ENCODE measurements at places on chromosomes 13 and 19. TPM values are rescaled to one million over a fixed set of nuclear protein-coding genes. Genes with fewer than 3 reads are reported as not detected.

Gene PRODH2
- total RNA-seq: not detected

- no peak for DNase-seq
- no peak overlapping the region for H3K4me3 ChIP-seq
- no peaks in the 10 kb centered on the region for H3K27me3 ChIP-seq
- H3K4me1 ChIP-seq: no peaks in the 10 kb centered on the region
- peaks cover 51% of the 10 kb centered on the region for H3K36me3 ChIP-seq
Measured at GRCh38 chr13:98866882-98867281, 111.0 kb downstream of the DOCK9 start.

Gene EID2B
- 4.6 TPM for total RNA-seq

Gene HCN2
- 0.96 TPM for total RNA-seq

DNA sequence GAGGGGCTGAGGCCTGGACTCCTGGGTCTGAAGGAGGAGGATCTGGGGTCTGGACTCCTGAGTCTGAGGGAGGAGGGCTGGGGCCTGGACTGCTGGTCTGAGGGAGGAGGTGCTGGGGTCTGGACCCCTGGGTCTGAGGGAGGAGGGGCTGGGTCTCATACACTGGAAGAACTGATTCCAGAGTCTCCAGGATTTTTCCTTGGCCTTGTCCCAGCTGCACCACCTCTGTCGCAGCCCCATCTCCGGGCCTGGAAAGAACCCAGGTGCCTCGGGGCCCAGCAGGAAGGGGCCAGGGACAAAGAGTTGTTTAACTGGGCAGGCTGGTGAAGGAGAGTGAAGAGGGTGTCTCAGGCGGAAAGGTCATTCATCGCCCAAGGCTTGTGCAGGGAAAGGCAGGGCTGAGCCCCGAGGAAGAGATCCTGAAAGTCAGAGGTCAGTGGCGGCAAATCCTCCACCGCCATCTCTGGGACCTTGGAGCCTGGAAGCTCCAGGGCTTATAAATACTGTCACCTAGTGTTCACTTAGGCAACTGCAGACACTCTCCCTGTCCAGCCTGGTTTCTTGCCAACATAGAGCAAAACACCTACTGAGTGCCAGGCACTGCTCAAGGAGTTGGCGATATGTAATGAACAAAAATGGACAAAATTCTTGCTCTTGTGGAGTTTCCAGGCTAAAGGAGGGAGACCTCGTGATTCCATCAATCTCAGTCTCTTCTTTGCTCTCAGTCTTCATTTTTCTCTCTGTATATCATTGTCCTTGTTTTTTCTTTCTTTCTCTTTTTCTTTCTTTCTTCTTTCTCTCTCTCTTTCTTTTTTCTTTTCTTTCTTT, 4.4 kb upstream of the KCNN4 start:
- H3K36me3 ChIP-seq: no peaks in the 10 kb centered on the region
- H3K27me3 ChIP-seq: no peaks in the 10 kb centered on the region
- peak overlapping the region; percentile 49 for H3K27ac ChIP-seq
- peak; percentile 85 for DNase-seq

Gene GYS1
- 34.5 TPM for total RNA-seq

Gene SIX5
- 3.3 TPM for total RNA-seq

Gene ZNF571
- total RNA-seq: 19.6 TPM

Gene PRSS57
- 1.5 TPM for total RNA-seq

GRCh38 chr19:10984166-10984735, 23.4 kb downstream of the SMARCA4 start:
- no peak overlapping the region for H3K4me3 ChIP-seq
- H3K36me3 ChIP-seq: peaks cover 32% of the 10 kb centered on the region
- no peaks in the 10 kb centered on the region for H3K27me3 ChIP-seq
- peaks cover 6% of the 10 kb centered on the region for H3K4me1 ChIP-seq
- no peak overlapping the region for H3K27ac ChIP-seq

DNA sequence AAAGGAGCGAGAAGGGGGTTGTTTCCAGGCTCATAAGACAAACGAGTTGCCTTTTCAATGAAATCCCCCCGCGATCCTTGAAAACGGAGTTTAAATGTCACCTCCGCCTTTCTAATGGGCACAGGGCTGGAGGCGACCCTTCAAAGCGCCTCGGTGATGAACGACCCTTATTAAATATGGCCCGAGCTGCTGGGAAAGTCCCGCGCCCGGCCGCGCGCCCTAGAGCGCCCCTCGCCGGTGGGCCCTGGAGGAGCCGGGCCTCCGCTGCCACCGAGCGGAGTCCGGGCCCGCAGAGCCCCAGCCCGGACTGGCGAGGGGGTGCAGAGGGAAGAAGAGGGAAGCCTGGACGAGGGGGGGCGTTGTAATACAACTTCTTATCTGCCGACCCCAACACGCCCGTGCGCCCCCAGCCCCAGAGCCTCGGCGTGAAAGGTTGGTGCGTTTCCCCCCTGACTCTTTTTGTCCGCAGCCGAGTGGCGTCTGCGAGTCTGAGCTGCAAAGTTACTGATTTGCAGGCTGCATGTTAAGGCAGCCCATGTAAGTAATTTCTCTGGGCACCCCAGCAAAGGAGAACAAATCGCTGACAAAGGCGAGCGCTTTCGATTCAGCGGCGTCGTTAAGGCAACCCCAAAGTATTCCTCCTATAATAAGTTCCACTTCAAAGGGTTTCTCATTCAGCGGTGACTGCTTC, 11.9 kb downstream of the ZIC5 start:
- peak; percentile 57 for DNase-seq
- H3K27me3 ChIP-seq: peaks cover 71% of the 10 kb centered on the region
- no peak overlapping the region for H3K4me3 ChIP-seq

- no peak overlapping the region for H3K4me3 ChIP-seq
- H3K4me1 ChIP-seq: no peaks in the 10 kb centered on the region
- no peak overlapping the region for H3K27ac ChIP-seq
- no peaks in the 10 kb centered on the region for H3K27me3 ChIP-seq
- no peak for DNase-seq
Measured at GRCh38 chr19:30558793-30559192, 186.6 kb downstream of the ZNF536 start.

- DNase-seq: no peak
- no peaks in the 10 kb centered on the region for H3K4me1 ChIP-seq
- H3K27ac ChIP-seq: no peak overlapping the region
- H3K27me3 ChIP-seq: no peaks in the 10 kb centered on the region
- H3K4me3 ChIP-seq: no peak overlapping the region
- no peaks in the 10 kb centered on the region for H3K36me3 ChIP-seq
Measured at GRCh38 chr13:111659219-111659775, 338.9 kb downstream of the TEX29 start.

Gene KANK2
- total RNA-seq: 1.3 TPM

All from natural killer cell (primary cell).